ENCODE measurements at places on chromosomes 11 and 22.

GRCh38 chr11:9840460-9841004, 176.7 kb downstream of the SWAP70 start:
- DNase-seq, result peak; percentile 57

GRCh38 chr11:46353698-46354097, 6.4 kb downstream of the DGKZ start:
- DNase-seq, result no peak

GRCh38 chr11:19432370-19433061, 191.8 kb upstream of the E2F8 start:
- peak; percentile 95 for DNase-seq

DNA sequence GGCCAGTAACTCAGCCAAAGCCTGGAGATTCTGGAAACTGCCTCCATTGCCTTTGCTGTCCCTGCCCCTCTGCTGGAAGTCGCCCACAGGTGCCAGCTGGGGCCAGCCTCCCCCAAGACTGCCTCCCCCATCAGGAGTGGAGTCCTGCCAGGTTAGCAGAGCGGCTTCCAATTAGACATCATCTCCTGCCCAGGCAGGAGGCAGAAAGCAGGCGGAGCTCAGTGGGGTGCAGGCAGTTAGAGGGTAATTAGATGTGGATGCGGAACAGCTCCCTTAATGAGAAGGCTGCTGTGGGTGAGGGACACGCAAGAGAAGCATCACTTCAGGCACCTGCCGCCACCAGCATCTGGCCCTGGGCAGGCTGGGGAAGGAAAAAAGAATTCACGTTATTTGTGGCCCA, 90.9 kb upstream of the TP53I11 start:
- DNase-seq, result no peak

- no peak for DNase-seq
Observed at GRCh38 chr11:113168354-113169342, 145.7 kb upstream of the TTC12 start.

- DNase-seq, result no peak
Observed at GRCh38 chr11:16818284-16818683, 79.8 kb downstream of the C11orf58 start.

- DNase-seq, result no peak
Observed at GRCh38 chr11:134843735-134844134, 431.7 kb upstream of the B3GAT1 start.

- no peak for DNase-seq
Observed at GRCh38 chr11:100673063-100673462, 14.0 kb upstream of the ARHGAP42 start.

DNA sequence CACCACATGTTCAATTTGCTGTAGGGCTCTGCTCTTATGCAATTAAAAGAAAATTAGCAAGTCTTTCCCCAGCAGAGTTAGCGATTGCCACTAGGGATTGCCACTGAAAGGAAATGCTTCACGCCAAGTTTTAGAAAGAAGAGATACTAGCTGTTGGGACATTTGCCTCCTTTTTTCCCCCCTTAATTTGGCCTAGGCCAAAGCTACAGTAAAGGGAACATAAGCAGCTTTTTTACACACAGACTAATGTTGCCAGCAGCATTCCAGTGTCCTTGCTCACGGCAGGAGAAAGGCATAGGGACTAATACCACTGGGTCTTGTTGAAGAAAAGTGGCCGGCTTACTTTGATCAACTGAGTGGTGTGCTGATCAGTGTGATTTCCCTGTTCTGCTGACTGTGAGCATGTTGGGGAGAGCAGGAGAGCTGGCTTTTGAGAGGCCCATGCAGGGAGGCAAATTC, 71.2 kb downstream of the PHF21A start:
- DNase-seq, result peak; percentile 93

- no peak for DNase-seq
Observed at GRCh38 chr11:112795911-112796649, 165.1 kb upstream of the NCAM1 start.

DNA sequence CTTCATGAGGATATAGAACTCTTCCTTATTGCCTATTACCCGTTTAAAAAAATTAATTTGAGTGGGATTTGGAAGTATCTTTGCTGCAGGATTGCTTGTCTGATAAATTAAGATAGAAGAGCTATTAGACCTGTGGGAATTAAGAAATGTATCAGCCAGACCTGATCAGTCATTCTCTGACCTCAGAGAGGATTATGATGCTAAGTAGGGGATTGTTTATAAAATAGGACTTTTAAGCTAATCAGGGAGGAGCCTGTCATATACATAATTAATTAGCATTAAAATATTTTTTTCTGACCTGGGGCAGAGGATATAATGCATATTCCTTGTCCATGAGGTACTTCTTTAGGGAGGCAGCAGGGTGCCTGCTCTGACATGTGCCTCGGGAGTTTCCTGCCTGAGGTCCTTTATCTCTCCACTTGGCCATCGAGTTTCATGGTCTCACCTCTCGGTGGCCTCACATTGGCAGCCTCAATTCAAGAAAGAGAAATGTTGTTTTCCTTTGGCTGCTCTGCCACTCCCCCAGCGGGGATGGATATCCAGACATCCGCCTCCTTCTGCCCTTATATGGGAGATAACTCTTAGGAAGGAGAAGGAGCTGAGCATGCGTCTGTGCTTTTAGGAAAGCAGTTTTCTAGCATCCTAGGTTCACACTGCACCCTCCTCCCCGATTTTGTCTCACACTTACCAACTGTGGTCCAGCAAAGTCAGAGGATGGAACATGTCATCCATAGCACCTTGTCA, 41.1 kb downstream of the DIXDC1 start:
- peak; percentile 83 for DNase-seq

- DNase-seq, result peak; percentile 86
Observed at GRCh38 chr11:72471005-72471898, 36.9 kb upstream of the CLPB start.

DNA sequence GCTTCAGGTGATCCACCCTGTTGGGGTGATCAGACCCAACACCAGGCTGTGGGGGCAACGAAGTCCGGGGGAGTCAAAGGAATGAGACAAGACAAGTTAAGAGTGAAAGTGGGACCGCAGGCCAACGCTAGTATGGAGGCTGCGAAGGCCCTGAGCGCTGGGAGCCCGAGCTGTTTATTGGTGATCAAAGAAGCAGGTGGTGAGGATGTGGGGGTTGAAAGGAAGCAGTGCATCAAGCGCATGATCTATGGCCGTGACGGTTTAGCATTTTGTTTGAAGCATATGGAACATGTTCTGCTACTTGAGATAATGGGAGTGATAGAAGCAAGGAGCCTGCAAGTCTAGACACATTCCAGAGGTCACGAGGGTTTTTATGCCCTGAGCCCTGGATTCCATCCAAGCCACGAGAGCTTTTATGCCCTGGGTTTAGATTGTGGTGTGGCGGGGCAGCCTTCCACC, 49.5 kb downstream of the MCHR1 start:
- peak; percentile 27 for DNase-seq

DNA sequence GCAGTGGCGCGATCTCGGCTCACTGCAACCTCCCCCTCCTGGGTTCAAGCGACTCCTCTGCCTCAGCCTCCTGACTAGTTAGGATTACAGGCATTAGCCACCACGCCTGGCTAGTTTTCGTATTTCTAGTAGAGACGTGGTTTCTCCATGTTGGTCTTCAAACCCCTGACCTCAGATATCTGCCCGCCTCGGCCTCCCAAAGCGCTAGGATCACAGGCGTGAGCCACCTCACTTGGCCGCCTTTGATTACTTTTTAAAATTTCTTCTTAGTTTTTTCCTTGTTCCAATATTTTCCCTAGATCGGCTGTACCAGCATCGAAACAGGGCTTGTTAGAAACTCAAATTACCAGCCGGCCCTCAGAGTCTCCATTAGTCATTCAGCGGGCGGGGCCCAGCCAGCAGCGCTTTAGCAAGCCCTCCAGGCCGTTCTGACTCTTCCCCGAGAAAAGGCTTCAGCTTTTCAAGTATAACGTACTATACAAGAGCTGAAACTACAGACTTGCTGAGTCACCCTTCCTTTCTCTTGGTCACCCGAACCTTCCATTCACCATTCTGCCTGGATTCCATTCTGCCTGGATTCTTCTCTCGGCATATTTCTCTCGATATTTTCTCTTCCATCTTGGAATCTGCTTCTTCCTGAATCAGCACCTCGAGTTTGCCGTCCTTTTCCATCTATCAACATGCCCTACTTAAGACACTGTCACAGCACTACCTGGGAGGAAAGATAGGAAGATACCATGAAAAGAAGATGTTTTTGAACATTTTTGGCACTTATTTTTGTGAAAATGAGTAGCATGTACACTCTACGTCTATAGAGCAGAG, 6.7 kb upstream of the CAPRIN1 start:
- DNase-seq, result peak; percentile 85

DNA sequence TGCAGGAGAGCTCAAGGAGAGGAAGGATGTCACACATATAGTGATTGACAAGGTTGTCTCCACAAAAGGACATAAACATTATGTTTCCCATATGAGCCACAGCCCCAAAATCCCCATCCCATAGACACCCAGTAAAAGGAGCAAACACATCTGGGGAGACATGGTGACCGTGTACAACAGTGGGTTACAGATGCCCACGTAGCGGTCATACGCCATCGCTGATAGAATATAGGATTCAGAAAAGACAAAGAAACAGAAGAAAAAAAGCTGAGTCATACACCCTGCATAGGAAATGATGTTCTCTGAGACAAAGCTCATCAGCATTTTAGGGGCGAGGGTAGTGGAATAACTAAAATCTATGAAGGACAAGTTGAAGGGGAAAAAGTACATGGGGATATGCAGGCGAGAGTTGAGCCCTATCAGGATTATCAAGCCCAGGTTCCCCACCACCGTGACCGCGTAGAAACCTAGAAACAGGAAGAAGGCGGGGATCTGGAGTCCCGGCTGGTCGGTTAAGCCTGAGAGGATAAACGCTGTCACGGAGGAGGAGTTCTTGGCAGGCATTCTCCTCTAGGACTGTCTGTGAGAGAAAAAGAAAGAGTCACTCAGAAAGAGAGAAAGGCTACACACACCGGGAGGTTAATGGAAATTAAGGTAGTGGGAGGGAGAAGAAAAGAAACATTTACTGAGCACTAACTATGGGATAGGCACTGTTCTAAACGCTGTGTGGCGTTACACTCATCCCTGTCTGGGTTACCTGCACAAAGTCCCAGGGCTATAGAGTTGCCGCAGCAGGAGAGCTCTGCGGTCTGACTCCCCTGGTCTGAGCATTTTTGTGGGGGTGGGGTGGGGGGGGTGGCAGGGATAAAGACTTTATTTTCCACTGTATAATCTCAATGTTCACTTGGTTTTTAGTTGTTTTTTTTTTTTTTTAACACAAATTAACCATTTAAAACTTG, 36.1 kb upstream of the OR8B8 start:
- DNase-seq, result peak; percentile 80

- DNase-seq, result peak; percentile 95
Observed at GRCh38 chr11:61893981-61894380, 2.6 kb upstream of the FADS3 start.

DNA sequence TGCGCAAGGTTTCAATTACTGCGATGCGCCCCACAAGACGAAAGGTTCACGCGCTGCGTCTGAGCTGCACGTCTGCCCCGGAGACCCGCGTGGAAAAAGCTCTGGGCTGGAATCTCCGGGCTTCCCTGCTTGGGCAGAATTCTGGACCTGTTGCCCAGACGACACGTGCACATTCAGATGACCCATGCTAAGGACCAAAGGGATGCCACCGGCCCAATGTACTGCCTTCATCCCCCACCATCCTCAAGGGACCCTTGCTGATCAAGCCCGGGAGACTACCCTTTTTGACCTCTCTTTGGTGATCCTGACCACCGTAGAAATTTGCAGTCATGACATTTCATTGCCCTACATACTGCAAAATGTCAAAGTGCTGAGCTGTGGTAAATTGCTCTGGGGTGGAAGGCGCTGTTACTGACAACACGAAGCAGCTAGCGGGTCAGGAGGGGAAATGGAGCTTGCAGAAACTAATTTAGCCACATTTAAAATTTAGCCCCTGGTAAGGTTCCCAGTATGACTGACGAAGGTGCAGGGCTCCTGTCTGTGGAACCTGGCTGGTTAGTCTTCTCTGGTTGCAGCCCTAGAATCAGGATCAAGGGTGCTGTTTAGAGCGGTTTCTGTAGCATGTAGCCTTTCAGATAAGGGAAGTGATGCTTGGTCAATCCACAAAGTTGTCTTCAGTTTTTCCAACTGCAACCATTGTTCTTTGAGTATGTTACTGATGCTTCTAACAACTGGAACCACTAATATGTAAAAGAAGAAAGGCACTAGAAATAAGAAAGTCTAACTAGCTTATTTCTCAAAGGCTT, 81.9 kb downstream of the PRR5L start:
- peak; percentile 39 for DNase-seq

DNA sequence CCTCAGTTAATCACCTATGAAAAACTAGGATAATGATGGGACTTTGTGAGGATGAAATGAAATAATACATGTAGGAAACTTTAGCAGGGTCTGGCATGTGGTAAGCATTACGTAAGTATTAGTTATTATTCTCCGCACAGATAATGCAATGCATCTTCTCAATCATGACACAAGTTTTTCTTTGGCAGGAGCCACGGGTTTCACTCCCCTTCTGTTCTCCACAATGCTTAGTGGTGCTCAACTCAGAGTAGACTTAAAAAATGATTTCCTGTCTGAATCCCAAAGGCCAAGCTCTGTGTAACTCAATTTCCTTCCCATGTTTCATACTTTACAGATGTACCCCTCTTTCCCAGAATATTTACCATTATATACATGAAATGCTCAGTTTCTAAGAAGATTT, 82.9 kb downstream of the CCDC34 start:
- peak; percentile 15 for DNase-seq

DNA sequence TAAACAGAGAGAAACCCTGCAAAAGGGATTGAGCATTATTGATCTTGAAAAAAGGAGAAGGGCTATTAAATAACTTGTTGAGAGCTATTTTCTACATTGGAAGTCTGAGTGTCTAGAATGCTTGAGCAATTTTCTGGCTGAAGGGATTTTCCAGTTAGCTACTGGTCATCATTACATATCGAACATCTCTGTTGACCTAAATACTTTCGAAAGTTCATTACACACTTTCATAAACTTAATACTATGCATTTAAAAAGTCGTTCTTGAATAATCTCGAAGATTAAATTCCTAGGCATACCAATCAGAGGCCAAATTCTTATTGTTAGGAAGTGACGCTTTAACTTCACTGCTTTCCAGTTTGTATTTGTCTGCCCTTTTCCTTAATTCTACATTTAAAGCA, 13.7 kb downstream of the ETS1 start:
- DNase-seq, result no peak

DNA sequence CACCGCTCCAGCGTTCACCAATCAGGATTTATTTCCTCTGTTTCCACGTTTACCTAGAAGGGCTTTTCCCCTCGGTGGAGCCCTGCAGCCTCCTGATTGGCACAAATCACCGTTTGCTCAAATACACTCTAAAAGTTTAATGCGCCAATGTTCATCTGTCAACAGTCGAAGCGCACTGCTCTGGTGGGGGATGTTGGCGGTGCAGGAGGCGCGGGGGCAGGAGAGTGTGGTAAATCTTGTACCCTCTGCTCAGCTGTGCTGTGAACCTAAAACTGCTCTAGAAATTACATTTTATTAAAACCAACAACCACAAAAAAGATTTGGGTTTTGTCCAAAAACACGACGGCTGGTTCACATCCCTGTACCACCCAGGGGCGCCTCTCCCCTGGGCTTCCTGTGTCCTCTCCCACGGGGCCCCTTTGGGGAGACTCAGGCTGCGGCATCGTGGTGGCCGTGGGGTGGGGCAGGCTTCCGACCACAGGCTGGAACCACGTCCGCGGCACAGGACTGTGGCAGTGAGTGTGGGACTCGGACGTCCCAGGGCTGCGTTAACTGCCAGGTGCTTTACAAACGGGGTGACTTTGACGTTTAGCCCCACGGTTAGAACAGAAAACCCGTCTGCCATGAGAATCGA, 13.5 kb downstream of the TTLL8 start:
- DNase-seq, result no peak

- DNase-seq, result no peak
Observed at GRCh38 chr11:38646382-38646781, 2048.3 kb upstream of the RAG2 start.

- DNase-seq, result no peak
Observed at GRCh38 chr11:98834776-98835175, 186.0 kb upstream of the CNTN5 start.

Data from choroid plexus epithelial cell (primary cell).